Suppressor macrophage (primary cell): ENCODE measurements at places on chromosomes 4 and X.

- DNase-seq: no peak
Observed at GRCh38 chr4:181676546-181676945, 566.7 kb upstream of the TENM3 start.

DNA sequence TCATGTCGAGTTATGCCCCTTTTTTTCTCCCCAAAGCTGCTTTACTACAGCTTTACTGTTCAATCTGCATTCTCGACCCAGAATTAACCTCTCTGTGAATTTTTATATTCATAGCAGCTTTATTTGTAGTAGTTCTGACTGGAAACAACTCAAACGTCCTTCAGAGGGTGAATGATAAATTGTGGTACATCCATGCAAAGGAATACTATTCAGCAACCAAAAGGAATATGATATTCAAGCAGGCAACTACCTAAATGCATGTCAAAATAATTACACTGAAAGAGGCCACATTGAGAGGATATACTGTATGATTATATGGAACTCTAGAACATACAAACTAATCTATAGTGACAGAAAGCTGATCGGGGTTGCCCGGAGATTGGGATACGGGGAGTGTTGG, 20.0 kb upstream of the MECP2 start:
- no peak for DNase-seq

DNA sequence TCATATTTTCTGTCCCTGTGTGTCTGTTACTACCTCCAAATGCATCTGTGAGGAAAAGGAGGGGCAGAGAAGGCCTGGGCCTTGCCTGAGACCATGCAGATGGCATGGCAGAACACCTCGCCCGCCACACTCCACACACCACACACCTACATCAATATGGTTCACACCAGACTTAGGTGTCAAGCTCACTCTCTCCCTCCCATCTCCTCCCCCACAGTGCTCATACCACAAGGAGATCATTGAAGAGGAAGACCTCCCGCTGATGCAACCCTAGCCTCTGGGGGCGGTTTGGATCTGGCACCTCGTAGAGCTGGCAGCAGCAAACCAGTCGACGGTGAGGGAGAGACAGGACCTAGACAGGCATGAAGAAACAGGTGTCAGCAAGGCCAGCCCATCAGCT, 16.6 kb upstream of the KDM5C start:
- DNase-seq: no peak

GRCh38 chr4:109721033-109721432, 8.8 kb downstream of the PLA2G12A start:
- no peak for DNase-seq
